CD4-positive, alpha-beta T cell treated with Interleukin-6 for 4 hours (primary cell): ENCODE measurements at places on chromosomes 5 and 9.

DNA sequence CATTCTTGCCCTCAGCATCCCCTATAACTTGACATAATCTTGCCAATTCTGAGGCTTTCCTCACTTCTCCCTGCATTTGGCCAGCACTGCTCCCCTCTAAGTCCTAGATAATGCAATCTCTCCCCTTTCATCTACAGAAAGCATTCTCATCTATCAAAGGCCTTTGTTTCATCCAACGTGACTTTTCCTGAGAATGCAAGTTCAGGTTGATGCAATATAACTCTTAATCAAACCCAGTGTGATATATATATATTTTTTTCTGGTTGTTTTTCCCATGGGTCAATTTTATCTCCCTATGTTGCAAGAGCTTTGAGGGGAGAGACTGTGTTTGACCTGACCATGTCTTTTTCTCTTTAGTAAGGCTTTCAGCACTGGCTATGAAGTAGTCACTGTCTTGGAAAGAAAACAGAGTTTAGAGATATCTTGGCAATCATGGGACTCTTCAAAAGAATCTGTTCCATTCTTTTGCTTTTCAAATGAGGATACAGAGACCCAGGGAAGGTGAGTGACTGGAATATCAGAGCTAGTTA, 268.6 kb downstream of the TRPM3 start:
- DNase-seq: no peak

DNA sequence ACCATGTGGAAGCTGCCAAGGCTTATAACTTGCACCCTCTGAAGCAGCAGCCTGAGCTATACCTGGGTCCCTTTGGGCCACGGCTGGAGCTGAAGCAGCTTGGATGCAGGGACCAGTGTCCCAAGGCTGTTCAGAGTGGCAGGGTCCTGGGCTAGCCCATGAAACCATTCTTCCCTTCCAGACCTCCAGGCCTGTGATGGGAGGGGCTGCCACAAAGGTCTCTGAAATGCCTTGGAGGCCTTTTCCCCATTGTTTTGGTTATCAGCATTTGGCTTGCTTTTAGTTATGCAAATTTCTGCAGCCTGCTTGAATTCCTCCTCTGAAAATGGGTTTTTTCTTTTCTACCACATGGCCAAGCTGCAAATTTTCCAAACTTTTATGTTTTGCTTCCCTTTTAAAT, 433.7 kb upstream of the ACO1 start:
- no peak for DNase-seq

DNA sequence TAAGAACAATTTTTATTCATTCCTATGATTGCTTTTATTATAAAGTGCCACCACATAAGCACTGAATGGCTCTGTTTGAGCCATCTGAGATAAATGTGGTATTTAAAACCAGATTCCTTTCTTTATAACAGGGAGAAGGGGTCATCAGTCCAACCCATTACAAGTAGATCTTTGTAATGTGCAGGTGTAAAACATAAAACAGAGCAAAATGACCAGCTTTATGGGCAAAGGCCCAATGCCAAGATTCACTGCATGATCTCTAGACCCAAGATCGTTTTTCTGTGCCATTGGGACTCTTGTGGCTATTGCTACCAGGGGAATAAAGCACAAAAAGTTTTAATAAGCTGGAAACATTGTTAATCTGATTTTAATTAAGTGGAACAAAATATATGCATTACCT, 469.9 kb downstream of the PRR16 start:
- DNase-seq: no peak

DNA sequence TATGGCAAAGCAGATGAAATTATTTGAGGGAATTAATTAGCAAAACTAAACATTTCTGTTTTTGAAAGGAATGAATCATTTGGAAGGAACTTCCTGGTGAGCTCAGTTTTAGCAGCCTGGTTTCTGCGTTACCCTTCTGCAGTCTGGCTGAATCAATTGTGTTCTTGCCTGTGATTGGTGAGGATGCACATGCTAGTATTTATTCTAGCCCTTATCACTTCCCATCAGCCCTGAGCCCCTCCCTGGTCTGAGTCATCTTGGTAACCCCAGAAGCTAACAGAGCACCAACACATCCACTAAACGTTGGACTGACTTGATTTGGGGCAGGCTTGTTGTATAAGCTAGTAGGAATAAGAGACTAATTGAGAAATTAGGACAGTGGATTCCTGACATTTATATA, 6.6 kb downstream of the TJP2 start:
- peak; percentile 59 for DNase-seq

GRCh38 chr9:79015951-79016350, 555.8 kb upstream of the TLE4 start:
- DNase-seq: no peak

GRCh38 chr5:52073993-52074689, 690.9 kb downstream of the ISL1 start:
- DNase-seq: no peak

DNA sequence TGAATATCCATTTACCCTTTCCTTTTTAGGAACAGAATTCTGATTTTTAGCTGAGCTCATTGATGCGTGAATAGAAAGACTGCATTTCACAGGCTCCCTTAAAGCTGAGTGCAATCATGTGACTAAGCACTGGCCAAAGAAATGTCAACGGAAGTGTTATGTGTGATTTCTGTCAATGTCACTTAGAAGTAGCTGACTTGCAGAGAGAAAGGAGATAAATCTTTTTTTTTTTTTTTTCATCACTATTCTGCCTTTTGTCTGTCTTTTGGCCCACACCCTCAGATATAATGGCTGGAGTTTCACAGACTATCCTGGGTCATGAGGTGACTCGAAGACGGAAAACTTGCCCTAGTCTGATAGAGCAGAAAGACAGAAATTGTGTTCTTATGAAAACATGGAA, 39.3 kb upstream of the SLC27A6 start:
- no peak for DNase-seq

DNA sequence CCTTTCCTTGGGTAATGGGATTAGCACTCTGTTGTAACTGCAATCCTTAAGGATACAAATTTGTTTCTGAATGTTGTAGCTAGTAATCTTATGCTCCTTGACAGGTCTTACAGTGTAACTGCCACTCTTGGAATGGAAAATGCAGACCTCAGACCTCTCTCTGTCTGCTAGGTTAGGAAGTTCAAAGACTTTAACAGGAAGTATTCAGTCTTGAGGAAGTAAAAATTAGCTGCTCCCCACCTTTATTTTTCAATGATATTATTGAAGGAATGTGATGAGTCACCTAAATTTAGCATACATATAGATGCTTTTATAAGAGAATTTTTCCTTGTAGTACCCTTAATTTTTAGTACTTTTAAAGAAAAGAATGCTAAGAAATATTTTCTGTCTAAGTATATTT, 71.5 kb downstream of the PAM start:
- DNase-seq: no peak

- DNase-seq: no peak
Observed at GRCh38 chr5:59115345-59115744, 532.5 kb downstream of the RAB3C start.

GRCh38 chr5:52773342-52773741, 14.4 kb upstream of the ITGA1 start:
- no peak for DNase-seq

DNA sequence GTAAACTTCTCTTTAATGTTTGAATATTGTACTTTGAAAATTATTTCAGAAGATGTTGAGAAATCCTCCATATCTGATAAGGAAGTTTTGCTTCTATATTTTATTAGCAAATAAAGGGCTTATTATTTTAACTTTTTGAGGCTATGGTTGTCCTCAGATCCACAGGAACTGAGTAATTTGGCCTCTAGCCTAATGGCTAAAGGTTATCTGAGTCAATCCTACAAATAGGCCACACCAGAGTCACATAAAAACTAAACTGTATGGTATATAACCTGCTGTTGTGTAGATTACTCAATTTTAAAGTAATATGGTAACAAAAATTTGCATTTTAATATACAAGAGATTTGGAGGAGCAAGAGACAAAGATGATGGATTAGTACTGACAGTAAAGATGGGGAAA, 549.2 kb upstream of the GRAMD2B start:
- DNase-seq: no peak

GRCh38 chr5:124203303-124203702, 543.1 kb downstream of the ZNF608 start:
- no peak for DNase-seq

DNA sequence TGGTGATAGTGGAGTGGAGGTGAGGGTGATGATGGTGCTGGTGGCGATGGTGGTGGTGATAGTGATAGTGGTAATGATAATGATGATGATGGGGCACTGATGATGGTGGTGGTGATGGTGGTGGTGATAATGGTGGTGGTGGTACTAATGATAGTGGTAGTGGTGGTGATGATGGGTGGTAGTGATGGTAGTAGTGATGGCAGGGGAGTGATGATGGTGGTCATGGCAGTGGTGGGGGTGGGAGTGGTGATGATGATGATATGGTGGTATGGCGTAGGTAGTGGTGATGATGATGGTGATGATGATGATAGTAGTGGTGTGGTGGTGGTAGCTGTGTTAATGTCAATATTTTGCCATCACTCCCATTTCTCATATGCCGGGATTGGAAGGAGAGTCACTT, 44.5 kb upstream of the ORM1 start:
- DNase-seq: no peak

DNA sequence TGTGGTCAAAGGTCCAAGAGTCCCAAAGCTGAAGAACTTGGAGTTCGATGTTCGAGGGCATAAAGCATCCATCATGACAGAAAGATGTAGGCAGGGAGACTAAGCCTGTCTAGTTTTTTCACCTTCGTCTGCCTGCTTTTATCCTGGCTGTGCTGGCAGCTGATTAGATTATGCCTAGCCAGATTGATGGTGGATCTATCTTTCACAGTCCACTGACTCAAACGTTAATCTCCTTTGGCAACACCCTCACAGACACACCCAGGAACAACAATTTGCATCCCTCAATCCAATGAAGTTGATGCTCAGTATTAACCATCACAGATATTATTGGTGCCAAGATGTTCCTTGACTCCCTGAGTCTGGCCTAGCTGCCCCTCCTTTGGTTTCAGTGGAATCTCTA, 530.8 kb upstream of the CLINT1 start:
- no peak for DNase-seq

GRCh38 chr5:124460642-124461041, 285.8 kb downstream of the ZNF608 start:
- DNase-seq: no peak

- DNase-seq: no peak
Observed at GRCh38 chr5:124528838-124529237, 217.6 kb downstream of the ZNF608 start.

GRCh38 chr5:78930721-78931120, 54.4 kb downstream of the ARSB start:
- DNase-seq: no peak

GRCh38 chr9:97660847-97661246, 27.2 kb downstream of the NCBP1 start:
- no peak for DNase-seq

DNA sequence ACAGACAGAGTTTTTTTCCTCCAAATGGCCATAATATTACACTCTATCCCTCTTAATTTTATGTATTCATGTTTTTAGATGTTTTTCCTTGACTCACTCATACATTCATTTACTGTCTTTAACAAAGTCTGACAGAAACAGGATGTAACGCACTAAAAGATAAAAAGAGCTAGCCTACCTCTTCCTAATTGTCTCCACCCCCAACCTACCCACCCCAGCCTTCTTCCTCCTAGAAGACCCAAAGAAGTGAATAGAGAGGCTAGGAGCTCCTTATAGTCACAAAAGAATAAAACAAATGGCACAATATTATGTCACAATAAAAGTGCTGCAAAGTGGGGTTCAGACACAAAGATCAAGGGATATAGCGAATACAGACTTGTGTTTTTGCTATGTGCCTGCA, 719 bp downstream of the NOL8 start:
- no peak for DNase-seq

GRCh38 chr5:168612996-168613395, 33.8 kb upstream of the PANK3 start:
- DNase-seq: peak; percentile 9

- no peak for DNase-seq
Observed at GRCh38 chr5:57470339-57470738, 12.3 kb downstream of the ACTBL2 start.

DNA sequence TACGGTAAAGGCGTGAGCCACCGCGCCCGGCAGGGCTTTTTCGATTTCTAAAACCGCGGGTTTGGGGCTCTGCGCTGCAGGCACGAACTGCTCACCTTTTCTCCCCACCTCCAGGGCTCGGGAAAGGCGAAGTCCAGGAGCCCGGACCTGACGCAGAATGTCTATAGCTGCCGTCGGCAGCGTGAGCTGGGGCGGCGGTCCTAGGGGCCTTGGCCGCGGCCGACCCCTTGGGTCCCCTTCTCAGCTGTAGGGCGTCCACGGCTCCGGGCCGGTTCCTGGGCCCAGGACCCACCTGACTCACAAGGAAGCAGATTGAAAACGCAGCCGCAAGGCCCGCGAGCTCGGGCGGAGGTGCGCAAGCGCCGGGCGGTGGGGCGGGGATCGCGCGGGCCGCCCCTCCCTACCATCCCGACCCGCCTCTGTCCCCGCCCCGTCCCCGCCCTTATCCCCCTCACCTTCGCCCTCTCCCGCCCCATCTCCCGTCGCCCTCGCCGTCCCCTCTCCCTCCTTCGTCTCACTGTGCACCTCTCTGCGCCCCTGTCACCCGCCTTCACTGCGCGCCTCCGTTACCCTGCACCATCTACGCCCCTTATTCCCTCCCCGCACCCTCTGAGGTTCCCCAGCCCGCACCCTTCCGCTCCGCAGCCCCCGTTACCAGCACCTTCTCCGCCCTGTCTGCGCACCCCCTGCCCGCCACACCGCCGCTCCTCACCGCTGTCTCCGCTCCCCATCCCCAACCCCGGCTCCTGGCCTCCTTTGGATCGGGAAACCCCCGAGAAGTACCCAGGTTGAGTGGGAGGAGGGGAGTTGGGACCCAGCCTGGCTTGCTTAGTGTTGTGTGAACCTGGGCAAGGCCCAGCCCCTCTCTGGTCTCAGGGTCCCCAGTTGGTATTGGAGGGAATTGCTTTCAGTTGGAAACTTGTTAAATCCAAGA, at the start of gene HDHD3:
Gene HDHD3, minus strand, starts transcription at position 353 of the 934 bp plus-strand sequence. CDS start 2,632 bp downstream, outside the sequence.
- DNase-seq: peak; percentile 93

- no peak for DNase-seq
Observed at GRCh38 chr5:119220576-119221197, 135.1 kb upstream of the TNFAIP8 start.

- DNase-seq: no peak
Observed at GRCh38 chr5:10902145-10902544, 141.1 kb upstream of the DAP start.

- no peak for DNase-seq
Observed at GRCh38 chr5:41793141-41793770, 77.0 kb downstream of the OXCT1 start.

DNA sequence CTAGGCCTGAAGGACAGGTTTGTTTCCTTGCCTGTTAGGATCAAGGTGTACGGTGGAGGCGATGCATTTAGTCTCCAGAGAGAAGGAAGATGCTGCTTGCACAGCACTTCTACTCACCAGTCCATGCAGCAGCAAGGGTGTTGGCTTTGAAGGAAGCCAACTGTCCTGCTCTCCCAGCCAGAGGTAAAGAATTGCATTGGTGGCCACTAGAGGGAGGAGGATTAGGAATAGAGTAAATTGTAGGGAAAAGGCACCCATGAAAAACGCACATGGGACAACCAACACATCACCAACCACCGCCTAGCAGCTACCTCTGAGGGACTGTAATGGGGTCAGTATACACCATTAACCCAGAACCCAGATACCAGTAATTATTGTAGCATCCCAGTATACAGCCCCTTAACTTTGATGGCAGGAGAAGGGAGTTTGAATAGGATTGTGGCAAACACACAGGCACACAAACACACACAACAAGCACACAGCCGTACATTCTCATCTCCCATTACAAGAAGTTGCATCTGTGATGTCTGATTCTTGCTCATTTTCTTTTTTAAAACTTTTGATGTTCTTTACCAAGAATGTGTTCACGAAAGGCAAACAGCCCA, 267.7 kb downstream of the ADAMTS6 start:
- no peak for DNase-seq

GRCh38 chr5:97550818-97551217, 367.8 kb upstream of the RIOK2 start:
- DNase-seq: no peak

- no peak for DNase-seq
Observed at GRCh38 chr5:132136906-132137305, 63.3 kb downstream of the CSF2 start.
